ENCODE measurements at places on chromosomes 6 and 20.

DNA sequence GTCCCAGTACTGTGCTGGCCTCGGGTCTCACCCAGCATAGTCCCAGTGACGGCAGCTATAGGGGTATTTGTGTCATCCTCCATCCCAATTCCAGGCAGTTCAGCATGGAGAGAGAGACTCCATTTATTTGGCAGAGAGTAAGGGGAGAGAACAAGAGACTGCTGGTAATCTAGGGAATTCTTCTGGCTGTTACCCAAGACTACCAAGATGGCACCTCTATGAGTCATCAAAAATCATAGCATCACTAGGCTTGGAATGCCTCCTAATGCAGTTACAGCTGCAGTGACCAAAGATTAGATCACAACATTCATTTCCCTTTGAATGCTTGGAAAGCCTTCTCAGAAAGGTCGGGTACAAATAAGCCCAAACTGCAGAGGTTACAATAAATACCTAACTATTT lies 660.4 kb upstream of the FLRT3 start:
- DNase-seq: no peak

- no peak for DNase-seq
These were observed 101.6 kb downstream of the RAMACL start for GRCh38 chr6:166484863-166485262.

GRCh38 chr6:163728442-163729126 lies 314.1 kb downstream of the QKI start:
- no peak for DNase-seq

GRCh38 chr6:50236164-50236563 lies 186.4 kb upstream of the DEFB112 start:
- DNase-seq: no peak

GRCh38 chr6:26016963-26017631 lies 54.5 kb downstream of the TRIM38 start:
- no peak for DNase-seq

DNA sequence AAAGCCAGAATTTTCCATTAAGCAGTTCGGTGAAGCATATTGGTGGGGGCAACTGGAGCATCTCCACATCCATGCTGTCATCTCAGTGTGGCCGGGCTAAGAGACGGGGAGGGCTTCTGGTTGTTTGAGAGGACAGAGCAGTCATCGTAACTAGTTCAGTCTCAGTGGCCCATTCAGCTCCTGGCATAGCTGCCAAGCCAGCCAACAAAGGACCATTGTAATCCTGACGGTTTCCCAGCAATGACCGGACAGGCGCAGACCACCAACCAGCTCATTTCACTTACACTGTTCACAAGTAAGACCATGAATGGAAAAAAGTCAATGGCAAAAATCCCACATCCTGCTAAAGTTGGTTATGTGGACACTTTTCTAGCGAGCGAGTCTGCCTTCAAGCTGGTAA lies 14.9 kb upstream of the HDDC2 start:
- no peak for DNase-seq

DNA sequence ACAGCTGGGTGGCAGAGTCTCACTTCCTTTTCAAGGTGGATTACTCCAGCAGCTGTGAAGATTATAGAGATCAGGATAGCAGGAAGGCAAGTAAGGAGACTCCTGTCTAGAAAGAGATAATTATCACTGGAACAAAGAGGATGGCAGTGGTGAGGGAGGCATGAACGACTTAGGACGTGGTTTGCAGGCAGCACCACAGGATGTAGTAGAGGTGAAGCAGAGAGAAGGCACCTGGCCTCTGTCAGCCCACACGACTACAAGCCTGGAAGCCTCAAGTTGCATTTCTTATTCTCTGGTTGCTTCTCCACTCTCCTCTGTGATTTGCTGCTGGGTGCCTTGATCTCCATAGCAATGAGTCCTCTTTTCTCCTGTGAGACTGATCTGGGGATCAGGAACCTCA lies 62.7 kb downstream of the TSHZ2 start:
- no peak for DNase-seq

GRCh38 chr6:42142118-42142835 lies at the start of gene C6orf132:
TSS of gene C6orf132 (minus strand) at chr6:42142620. CDS start at chr6:42142444, 176 bp downstream.
- no peak for DNase-seq

- no peak for DNase-seq
These were observed 226.1 kb upstream of the GJE1 start for GRCh38 chr6:141906569-141907080.

- no peak for DNase-seq
These were observed 6.4 kb downstream of the TIAM2 start for GRCh38 chr6:155001482-155001881.

DNA sequence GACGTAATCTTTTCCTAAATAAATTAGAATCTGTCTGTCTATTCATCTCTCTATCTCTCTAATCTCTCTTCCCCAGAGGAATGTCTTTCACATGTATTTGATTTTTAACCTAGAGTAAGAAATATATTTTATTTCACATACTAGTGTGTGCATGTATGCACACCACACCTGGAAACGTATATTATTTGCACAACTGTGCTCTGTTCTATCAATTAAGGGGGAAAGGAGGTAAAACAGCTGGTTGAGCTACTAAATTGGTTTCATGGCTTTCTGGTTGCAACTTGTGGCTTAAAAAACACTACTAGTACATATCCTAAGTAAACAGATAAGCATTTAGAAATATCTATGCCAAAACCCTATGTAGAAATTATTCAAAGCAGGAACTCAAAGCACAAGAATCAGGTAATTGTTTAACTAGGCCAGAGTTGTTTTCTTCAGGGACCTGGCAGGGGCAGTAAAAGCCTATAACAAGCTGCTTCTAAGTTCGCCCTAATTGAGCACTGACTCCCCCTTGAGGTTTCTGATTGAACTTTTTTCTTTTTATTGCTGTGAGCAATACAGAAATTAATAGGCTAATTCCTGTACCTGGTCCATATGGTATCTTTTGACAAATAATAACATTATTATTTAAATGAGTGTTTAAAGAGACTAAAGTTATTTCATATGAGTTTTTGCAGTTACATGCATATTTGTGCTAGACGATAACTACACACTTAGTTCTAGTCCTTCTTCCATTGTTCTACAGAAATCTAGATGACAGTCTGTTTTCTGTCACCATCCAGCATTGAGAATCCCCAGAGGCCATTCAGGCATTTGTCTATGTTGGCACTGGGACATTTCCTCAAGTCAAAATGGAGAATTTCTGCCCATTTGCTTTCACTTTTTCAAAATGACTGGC lies 88.6 kb downstream of the MCHR2 start:
- no peak for DNase-seq

GRCh38 chr6:340991-341827 lies 48.9 kb downstream of the DUSP22 start:
- DNase-seq: no peak

DNA sequence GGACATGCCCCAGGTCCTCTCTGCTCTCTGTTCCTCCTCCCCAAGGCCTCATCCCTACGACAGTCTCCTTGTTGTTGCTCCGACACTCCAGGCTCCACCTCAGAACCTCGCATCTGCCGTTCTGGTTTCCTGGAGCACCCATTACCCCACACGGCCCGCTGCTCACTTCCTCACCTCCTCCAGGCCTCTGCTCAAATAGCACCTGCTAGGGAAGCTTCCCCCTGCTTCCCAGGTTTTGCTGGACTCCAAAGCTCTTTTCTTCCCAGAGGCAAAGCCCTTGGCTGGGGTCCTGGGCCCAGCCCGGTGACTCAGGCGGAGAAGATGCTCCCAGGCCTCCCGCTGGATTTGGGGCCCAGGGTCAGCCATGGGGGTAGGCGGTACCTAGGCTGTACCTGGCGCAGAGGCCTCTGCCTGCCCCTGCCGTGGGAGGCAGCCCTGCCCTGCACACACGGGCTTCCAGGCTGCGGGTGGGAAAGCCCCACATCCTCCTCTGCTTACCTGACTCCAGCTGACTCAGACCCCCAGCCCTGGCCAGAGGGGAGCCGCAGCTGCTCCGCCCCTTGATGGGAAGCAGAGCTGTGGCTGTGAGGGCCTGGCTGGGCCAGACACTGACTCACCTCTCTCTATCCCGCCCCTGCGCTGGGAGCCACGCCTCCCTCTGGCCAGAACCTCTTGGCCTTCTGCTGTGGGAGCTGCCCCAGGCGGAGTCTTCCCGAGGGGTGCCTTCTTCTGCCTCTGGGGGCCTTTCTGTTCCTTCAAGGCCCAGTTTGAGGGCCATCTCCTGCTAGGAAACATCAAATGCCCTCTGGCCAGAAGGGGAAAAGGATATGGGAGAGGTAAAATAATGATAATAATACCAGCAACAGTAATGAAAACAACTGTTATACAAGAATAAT lies 130.5 kb downstream of the CEBPB start:
- DNase-seq: no peak

DNA sequence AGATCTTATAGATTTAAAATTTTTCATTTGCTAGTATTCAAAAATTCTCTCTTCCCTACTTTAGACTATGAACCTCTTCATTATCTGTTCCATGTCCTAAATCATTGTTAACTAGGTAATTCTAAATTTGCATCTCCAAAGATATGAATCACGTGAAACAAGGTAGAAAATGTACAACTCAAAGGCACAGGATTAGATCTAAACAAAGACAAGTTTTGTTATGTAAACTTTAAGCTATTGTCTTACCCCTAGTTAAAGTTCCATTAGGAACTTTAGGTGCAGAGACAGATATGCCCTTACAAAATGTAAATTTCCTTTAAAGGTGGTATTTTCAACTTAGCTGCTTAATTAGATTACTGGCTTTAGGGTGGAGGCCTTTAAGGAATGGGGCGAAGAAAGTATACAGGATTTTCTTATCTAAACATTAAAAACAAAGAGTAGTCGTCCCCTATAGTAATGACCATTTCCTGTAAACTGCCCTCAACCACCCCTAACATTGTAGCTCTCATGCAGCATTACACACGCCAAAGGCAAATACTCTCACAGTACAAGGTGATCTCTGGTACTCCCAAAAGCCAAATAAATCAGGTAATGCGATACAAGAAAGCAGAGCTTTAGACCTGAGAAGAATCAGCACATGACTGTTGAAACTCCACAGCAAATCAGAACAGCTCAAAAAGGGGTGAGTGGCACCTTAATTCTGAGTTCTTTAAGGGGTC lies 57.4 kb upstream of the MRAP2 start:
- DNase-seq: no peak

- DNase-seq: no peak
These were observed 69.0 kb downstream of the HFE start for GRCh38 chr6:26156105-26156849.

- no peak for DNase-seq
These were observed 35.7 kb downstream of the CEBPB start for GRCh38 chr20:50226093-50226974.

GRCh38 chr20:57459278-57459677 lies 65.7 kb downstream of the CTCFL start:
- no peak for DNase-seq

DNA sequence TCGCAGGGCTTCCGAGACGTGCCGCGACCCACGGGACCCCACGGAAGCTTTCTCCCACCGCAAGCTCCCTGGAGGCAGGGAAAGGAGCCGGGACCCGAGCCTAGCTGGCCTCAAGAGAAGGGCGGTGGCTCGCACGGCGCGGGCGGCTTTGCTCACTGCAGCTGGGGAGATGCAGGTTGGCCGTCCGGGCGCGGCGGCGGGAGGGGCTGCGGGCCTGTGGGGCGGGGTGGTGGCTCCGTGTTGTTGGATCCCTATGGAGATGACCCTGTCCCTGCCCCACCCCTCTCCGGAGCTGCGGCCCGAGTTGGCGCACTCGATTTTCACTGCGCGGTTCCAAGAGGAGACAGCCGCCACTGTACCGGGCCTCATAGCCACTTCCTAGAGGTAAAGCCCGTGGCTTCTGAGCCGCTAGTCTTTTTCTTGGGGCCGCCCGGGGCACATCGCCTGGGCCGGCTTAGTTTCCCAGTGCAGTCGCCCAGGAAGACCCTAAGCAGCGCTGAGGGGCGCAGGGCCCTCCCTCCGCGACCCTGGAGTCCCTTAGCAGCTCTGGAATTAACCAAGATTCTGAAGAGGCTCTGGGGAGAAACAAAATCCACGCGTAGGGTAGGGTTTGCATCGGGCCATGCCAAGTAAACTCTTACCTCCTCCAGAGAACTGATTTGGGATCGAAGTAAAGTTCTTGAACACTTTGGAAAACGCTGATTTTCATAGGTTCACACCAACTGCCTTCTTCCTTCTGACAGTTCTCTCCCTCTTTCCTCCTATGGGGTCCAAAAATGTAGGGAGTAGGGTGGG lies at the start of gene ECT2L:
TSS of gene ECT2L (plus strand) at position 279 of the 795 bp plus-strand sequence. CDS start 17,188 bp downstream, outside the sequence.
- DNase-seq: no peak

- no peak for DNase-seq
These were observed 105.5 kb downstream of the HUS1B start for GRCh38 chr6:551405-551804.

- DNase-seq: no peak
These were observed 384.8 kb downstream of the ADGRB3 start for GRCh38 chr6:69019832-69020231.

- DNase-seq: no peak
These were observed 509.6 kb downstream of the PRKN start for GRCh38 chr6:162217811-162218493.

DNA sequence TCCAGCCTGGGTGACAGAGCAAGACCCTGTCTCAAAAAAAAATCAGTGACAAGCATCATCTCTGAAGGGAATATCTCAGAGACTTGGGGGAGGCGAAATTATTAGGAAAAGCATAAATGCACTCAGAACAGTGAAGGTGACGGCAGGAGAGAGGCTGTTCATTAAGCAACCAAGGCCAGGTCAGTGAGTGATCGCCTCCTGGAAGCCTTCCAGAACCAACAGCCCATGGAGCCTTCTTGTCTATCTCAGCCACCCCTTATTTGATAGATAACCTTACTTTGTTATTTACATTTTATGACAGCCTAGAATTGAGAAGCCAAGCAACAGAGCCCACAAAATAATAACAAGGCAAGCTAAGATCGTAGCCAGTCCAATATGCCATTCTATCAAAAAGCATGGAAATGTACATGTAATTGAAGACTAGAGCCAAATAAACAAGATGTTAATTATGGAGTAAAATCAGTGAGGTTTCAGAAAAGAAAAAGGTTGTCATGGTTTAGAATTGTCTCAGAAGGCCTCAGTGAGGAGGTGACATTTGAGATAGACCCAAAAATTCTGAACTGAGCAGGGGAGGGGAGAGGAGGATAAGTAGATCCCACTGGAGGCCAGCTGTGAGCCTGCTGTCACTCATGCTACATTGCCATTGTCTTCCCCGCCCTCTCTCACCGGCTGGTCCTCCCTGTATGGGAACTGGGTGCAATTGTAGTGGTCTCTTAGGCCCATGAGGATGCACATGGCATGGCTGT lies 17.8 kb downstream of the BNIP5 start:
- DNase-seq: no peak

GRCh38 chr6:36314221-36315014 lies 22.3 kb downstream of the BNIP5 start:
- DNase-seq: no peak
